ENCODE measurements at places on chromosomes 6 and 20.
A peak's percentile ranks its signal among the peaks of the same experiment; 100 is the strongest.

DNA sequence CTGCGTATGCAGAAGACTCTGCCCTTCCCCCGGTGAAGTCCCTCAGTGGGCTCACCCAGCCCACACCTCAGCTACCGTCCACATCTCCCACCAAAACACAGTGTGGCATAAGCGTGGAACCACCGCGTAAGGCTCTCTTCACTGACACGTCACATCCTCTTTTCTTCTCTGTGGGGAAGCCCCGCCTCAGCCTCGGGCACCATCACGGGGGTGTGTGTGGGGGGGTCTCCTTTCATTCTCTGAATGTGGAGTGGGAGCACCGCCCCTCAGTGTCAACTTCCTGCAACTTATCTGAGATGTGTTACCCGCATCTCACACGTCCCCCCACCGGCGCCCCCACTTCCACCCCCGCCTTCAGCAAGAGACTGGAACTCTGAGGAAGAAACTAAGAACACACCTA, 388.4 kb upstream of the JARID2 start:
- no peak for DNase-seq

DNA sequence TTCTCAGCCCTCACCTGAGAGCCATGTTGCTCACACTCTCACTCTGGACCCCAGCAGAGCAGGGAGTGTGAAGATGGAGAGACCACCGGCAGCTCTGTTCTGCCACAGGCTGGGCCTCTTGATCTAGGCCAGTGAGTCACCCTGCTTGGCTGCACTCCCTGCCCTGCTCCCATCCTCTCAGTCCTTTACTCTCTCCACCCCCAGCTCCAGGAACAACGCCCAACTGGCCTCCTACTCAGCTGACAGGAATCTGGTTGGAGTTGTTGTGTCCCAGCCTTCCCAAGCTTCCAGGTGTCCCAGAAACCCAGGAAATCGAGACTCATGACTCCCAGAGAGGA, at the start of gene PSORS1C1:
Gene PSORS1C1, plus strand, starts transcription at position 260 of the 338 bp plus-strand sequence. CDS start 14,833 bp downstream, outside the sequence.
- peak; percentile 96 for DNase-seq

DNA sequence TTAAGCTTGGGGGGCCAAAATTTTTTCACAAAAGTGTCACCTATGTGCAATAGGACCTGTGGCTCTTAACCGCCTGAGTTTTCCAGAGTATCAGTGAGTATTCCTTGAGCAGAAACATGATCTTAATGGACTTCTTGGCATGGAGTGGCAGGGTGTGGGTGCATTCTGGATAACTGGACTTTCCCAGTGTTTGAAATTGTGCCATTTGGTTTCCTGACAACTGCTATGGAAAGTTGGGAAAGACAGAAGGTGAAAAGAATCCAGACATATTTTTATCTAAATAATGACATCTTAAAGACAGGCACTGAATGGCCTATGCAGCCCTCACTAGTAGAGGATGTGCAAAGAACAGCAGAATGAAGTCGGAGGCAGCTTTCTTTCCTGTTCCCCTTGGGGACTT, 34.3 kb upstream of the ADTRP start:
- no peak for DNase-seq

DNA sequence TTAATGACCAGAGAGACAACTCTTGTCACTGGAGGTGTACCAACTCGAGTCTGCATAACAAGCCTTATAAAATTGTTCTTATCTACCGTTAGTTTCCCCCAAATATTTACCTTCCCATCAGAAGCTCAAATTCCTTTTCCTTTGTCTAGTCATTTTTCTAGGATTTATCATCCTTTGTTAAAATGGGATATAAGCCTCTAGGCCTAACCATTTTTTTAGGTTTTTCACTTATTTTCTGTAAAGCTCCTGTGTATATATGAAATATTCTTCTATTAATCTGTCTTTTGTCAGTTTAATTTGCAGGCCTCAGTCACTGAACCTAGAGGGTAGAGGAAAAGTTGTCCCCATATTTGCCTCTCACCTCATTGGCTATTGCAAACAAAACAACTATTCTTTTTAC, 99.6 kb upstream of the TNFAIP3 start:
- DNase-seq: no peak

GRCh38 chr20:16745204-16745603, 3.0 kb upstream of the OTOR start:
- no peak for DNase-seq

- DNase-seq: peak; percentile 12
Measured at GRCh38 chr6:44470115-44470464, 82.6 kb downstream of the CDC5L start.

DNA sequence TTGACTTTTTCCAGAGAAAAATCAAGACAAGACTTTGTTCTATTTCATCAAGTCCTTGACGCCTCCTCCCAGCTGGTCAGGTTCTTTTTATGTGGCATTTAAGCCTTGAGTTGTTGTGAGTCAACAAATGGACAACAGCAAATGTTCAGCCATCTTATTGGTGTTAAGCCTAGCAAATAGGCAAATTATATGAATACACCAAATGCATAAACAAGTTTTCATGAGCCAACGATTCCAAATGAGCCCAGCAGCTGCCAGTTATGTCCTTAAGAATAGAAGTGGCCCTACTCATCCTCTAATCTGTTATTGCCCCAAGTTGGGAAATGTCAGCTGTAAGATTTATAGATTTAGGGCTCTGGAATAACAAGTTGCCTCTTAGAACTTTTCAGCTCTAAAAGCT, 312.0 kb downstream of the SOX4 start:
- no peak for DNase-seq

- peak; percentile 24 for DNase-seq
Measured at GRCh38 chr20:19628570-19629134, 129.4 kb upstream of the RIN2 start.

- no peak for DNase-seq
Measured at GRCh38 chr6:158003910-158004700, 22.4 kb downstream of the SYNJ2 start.

DNA sequence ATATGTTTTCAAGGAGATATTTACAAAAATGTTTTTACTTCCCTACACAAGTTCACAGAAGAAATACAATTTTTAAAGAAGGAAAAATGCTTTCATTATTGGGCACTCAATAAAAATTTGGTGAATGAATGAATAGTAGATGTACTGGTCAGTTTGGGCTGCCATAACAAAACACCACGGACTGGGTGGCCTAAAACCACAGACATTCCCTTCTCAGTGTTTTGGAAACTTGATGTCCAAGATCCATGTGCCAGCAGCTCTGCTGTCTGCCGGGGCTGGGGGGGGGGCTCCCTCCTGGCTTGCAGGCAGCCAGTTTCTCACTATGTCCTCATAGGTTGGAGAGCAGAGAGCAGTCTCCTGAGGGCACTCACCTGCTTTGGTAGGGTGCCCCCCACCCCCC, 62.0 kb downstream of the FAM120B start:
- no peak for DNase-seq

DNA sequence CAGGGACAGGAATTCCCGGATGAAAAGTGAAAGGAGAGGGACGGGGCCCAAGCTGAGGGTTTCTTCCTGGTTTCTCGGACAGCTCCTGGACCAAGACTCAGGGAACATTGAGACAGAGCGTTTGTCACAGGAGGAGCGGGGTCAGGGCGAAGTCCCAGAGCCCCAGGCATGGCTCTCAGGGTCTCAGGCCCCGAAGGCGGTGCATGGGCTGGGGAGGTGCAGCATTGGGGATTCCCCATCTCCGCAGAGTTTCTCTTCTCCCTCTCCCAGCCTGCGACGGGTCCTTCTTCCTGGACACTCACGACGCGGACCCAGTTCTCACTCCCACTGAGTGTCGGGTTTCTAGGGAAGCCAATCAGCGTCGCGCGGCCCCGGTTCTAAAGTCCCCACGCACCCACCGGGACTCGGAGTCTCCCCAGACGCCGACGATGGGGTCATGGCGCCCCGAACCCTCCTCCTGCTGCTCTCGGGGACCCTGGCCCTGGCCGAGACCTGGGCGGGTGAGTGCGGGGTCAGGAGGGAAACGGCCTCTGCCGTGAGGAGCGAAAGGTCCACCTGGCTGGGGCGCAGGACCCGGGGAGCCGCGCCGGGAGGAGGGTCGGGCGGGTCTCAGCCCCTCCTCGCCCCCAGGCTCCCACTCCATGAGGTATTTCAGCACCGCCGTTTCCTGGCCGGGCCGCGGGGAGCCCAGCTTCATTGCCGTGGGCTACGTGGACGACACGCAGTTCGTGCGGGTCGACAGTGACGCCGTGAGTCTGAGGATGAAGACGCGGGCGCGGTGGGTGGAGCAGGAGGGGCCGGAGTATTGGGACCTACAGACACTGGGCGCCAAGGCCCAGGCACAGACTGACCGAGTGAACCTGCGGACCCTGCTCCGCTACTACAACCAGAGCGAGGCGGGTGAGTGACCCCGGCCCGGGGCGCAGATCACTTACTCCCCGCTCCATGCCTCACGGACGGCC, 54.6 kb upstream of the POLR1H start:
- no peak for DNase-seq

- DNase-seq: no peak
Measured at GRCh38 chr20:59031564-59032022, 542 bp downstream of the ATP5F1E start.

GRCh38 chr20:32068174-32068573, 16.1 kb downstream of the HCK start:
- no peak for DNase-seq

GRCh38 chr20:34240693-34241615, at the start of gene ASIP:
Gene ASIP (plus strand): TSS chr20:34241423. CDS start chr20:34260375, 18,952 bp downstream.
- DNase-seq: no peak

DNA sequence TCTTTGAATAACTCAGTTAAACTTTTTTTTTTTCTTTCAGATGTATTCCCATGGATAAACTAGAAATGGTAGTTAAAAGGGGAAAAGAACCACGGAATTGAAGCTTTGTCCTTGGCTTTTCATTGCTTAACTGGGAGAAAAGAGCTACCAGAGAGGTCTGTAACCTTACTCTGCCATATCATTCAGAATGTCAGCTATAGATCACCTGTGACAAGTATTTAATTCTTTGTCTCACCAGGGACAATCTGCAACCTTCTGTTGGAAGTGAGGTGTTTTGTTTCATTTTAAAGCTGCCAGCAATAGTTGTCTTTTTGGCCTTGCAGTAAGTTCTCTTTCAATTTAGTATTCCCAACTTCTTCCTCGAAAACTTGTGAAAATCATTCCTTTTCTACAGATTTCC, 618.4 kb downstream of the FRK start:
- no peak for DNase-seq

DNA sequence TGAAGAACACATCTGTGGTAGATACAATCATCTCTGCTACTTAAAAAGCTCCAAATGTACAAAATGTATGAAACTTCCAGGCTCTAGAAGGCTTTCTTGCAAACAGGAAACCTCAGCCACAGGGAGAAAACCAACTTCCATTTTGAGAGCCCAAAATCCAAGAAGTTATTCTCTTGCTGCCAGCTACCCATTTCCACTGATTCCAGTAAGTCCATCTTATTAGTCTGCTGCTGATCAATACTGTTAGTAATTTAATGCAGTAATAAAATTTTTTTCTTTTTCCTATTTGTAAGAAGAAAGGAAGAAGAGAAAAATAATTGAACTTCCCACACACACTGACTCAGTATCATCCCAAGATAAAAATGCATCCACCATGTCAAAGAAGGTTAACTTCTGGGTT, 169.5 kb downstream of the TASP1 start:
- DNase-seq: no peak

DNA sequence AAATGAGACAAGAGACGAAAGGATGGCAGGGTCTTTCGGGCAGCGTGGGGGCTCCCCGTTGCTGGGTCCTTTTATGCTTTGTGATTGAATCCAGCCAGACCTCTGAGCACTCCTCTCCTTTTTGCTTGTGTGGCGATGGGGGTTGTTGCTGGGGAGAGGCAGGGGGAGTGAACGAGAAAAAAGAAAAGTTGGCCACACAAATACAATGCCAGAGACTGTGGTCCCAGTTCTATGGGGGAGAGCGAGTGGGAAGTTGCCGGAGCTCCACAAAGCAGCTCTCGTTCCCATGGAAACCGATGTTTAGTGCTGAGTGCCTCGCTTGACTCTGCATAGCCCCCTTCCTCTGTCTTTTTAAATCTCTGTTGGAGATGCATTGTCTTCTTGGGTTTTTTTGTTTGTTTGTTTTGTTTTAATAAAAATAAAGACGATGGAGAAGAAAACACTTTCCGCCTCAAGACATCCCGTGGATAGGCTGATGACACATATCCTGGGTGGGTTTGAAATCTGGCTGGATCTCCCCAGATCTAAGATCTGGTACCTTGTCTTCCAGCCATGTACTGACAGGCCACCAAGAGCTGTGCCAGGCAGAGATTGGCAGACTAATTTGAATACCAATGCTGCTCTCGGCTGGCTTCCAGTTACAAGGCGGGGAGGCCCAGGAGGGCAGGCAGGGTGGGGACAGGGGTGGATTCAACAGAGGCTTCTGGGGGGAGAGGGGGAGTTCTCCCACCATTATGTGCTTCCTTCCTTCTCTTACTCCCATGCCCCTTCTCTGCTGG, 529.3 kb downstream of the QKI start:
- no peak for DNase-seq

- no peak for DNase-seq
Measured at GRCh38 chr6:31899215-31899614, 1.7 kb upstream of the EHMT2 start.

DNA sequence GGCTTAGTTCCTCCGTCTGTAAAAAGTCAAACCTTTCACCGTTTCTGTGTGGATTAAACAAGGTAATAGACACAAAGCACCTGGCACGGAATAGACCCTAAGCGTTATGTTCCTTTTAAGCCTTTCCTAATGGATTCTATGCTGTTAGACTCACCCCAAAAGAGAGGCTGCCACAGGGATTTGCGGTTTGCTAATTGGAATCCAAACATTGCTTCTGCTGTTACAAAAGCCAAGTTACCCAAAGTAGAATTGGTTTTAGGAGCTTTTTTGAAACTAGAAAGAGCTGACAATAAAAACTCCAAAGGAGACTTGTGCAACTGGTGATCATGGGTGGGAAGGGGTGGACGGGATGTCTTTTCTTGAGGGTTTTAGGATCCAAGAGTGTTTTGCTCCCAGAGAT, 178.0 kb downstream of the BMP7 start:
- DNase-seq: no peak

DNA sequence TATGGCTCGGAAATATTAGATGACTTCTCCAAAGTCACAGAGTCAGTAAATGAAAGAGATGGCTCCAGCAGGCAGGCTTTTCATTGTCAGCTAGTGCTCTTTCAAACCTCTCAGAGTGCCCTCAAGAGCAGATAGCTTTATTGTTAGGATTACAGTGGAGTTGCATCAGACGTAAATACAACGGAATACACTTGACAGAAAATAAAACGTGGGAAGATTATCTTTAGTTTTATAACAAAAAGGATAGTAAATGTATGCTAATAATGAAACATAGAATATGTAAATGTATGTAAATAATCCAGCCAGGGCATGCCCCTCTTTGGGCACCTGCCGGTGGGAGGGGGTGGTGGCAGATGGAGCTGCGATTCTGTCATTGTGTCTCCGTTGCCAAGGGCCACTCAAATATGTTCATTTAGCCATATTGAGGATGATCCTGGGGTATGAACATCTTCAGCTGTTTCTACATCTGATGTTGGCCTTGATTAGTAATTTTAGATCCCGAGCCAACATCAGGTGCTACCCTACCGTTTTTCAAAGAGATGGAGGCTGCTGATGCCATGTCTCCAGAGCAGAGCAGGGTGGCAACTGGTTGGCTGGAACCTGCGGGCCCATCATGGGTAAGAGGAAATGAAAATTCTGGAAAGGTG, 358.3 kb upstream of the SULF2 start:
- DNase-seq: no peak
